Stimulated activated CD8-positive, alpha-beta memory T cell treated with anti-CD3 and anti-CD28 coated beads, Interleukin-2, amount 100 ng/mL, for 1 hour (primary cell): ENCODE measurements at places on chromosomes 11 and 22.

GRCh38 chr11:102495161-102496042 lies 35.1 kb downstream of the MMP7 start:
- DNase-seq, result peak; percentile 10

DNA sequence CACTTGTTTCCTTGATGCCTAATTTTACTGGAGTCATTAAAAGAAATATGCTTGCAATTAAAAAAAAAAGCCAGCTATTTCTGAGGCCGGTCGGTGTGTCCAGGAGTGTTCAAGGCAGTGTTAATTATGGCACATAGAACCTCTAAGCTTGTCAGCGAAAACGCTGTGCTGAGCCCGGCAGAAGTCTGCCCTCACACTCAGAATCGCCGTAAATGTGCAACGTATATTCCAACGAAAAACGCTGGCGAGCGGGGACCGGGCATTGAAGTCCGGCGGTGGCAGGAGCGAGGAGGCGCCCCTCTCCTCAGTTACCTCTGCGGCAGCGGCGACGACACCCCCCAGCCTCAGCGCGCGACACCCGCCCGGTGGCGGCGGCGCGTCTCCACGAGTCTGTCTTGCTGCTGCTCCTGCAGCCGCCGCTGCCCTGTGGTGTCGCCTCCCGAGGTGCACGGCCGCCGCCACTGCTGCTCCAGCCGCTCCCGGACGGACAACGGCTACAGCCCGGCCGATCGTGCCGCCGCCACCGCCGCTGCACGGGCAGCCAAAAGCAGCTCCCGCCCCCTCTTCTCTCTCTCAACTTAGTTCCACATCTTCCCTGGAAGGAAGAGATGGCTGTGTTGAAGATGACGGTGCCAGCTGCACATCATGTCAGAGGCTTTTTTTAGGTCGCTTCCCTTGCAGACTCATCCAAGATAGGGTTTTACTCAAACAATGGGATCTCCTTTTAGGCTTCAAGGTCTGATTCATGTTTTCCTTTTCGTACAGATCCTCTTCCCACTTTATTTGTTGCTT lies 56.0 kb downstream of the JAM3 start:
- DNase-seq, result no peak

DNA sequence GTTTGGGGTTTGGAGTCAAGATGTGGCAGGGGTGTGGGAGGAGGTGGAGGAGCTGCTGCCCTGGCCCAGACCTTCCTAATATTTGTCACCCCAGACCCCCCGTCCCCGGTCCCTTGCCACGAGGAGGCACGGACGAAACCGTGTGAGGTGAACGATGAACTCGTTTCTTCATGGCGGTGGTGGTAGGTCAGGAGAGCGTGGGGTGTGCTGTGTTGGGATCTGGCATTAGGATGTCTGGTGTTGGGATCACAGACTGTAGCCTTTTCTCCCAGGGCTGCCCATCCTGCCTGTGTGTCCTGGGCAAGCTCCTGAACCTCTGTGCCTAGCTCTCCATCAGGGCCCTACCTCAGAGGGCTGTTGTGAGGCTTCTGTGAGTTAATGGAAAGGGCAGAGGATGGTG lies 8.4 kb downstream of the MAPK8IP2 start:
- DNase-seq, result no peak

GRCh38 chr22:27124351-27124966 lies 467.1 kb downstream of the MIAT start:
- no peak for DNase-seq

DNA sequence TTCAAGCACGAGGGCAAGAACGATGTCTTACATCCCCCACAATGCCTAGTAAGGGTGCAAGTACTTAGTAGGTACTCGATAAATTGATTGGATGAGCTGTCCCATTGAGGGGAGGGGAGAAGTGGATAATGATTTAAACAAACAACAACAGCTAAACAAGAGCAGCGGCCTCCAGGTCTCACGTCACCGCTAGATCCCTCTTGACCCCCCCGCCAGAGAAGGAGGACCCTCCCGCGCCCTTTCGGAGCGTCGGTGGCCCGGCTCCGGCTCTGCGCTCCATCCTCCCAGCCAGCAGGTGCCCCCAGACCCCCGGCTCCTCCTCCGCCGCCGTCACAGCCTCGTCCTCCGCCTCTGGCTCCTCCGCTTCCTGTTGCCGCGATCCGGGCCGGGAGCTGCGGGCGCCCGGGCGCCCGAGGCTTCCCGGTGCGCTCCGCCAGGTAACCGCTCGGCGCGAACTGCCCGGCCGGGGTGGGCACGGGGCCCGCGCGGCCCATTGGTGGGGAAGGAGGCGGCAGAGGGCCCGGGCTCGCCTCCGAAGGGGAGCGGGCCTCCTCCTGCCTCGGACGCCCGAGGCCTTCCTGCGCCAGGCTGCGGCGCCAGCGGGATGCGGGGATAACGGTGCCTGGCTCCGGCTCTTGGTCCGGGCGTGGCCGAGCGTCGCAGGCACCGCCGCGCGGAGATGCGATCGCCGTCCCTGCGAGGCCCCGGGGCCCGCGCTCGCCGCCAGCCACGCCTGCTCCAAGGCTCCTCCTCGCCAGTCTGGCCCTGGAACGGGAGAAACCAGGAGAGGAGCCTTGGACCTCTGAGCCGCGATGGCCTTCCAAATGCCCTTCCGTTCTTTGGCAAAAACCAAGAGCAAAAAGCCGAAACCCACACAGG lies at the start of gene TLCD5:
TSS of gene TLCD5 (plus strand) at position 368 of the 879 bp plus-strand sequence. CDS start 2,143 bp downstream, outside the sequence.
- no peak for DNase-seq
